ENCODE measurements at places on chromosomes 11 and 22.

- no peak for DNase-seq
Observed at GRCh38 chr11:110098645-110099044, 5.5 kb downstream of the ZC3H12C start.

GRCh38 chr11:3914805-3915204 is 59.3 kb downstream of the STIM1 start:
- no peak for DNase-seq

- no peak for DNase-seq
Observed at GRCh38 chr11:68036717-68037239, 2.0 kb upstream of the TCIRG1 start.

DNA sequence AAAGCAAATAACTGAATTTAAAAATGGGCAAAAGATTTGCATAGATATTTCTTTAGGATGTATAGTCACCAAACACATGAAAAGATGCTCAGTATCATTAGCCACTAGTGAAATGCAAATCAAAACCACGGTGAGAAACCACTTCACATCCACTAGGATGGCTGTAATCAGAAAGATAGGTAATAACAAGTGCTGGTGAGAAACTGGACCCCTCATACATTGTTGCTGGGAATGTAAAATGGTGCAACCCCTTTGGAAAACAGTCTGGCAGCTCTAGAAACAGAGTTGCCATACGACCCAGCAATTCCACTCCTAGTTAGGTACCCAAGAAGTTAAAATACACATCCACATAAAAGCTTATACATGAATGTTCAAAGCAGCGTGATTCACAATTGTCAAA is 16.3 kb downstream of the RPUSD4 start:
- DNase-seq: no peak

- DNase-seq: no peak
Observed at GRCh38 chr11:3896644-3897043, 41.2 kb downstream of the STIM1 start.

DNA sequence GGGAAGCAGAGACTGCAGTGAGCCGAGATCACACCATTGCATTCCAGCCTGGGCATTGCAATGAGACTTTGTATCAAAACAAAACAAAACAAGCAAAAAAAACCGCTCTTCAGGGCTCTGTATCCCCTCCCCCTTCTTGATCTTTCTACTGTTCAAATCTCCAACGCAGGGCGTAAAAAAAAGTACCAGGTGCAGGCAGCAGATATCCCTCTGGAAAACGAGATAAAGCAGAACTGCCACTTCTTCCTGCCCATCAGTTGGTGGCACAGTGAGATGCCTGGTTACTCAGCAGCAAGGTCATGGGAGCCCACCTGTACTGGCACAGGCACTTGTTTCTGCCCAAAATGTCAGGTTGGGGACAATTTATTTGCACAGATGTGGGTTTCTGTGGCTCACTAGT is 11.2 kb downstream of the CCS start:
- DNase-seq: no peak
